ENCODE measurements at places on chromosomes 1 and 21.

DNA sequence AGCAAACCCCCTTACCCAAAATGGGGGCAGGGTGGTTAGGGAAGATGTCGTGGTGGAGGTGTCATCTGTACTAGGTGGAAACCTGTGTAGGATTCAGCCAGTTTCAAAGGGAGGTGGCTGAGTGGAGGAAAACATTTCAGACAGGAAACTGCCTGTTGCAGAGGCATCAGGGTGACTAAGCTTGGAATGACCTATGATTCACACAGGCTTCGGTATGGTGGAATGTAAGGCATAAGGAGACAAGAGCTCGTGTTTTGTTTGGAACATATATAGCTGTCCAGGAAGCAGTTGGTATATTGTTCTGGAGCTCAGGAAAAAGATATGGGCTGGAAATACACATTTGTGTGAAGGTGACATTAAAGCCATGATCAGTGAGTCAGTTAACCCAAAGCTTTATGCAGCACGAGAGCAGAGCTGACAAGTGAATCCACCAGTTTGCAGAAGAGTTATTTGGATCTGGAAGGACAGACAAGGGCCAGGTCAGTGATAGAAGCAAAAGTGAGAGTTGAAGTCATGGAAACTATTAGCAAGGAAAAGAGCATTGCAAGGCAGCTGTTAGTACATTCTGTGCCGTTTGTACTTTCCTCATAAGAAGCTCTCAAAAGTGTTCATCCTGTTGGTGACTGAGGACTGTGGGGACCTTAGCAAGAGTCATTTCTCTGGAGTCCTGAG, 12.2 kb downstream of the UTP25 start:
- no peak for DNase-seq

GRCh38 chr1:193234530-193234929, 48.1 kb upstream of the B3GALT2 start:
- no peak for DNase-seq

DNA sequence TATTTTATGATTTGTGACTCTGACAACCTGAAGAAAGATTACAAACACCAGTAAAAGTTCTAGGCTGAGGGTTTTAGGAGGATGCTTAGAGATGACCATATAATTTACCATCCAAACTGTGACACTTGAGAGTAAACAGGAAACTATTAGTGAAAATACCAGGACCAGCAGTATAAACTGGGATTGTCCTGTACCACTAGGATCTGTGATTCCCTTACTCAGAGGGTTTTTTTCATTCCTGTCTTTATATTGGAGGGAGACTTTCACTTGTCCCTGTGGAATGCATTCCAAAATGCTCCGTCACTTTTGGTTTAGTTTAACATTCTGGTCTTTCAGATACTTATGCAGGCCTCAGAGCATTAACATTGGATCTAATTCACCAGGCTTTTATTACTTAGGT, 482.9 kb downstream of the PTBP2 start:
- peak; percentile 48 for DNase-seq

DNA sequence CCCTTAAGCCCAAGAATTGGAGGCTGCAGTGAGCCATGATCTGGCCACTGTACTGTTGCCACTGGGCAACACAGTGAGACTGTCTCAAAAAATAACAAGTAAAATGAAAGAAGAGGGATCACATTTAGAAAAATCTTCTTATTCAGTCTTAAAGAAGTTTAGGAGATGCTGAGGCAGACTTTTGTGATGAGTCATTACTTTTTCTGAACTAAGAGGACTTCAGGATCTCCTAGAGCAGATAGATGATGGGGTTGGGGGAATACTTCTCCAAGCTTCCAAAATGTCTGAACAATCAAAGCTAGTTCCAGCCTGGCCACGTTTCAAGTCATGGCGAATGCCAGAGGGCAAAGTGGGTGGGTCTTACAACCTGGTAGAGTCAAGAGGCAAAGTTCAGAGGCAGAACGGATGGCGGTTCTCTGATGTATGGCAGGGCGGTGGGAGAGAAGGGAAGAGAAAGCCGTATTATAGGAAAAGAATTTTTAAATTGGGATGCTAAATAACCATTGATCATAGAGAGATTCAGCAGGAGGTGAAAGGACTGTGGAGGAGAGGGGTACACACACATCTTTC, 2.1 kb upstream of the CIART start:
- DNase-seq = no peak

DNA sequence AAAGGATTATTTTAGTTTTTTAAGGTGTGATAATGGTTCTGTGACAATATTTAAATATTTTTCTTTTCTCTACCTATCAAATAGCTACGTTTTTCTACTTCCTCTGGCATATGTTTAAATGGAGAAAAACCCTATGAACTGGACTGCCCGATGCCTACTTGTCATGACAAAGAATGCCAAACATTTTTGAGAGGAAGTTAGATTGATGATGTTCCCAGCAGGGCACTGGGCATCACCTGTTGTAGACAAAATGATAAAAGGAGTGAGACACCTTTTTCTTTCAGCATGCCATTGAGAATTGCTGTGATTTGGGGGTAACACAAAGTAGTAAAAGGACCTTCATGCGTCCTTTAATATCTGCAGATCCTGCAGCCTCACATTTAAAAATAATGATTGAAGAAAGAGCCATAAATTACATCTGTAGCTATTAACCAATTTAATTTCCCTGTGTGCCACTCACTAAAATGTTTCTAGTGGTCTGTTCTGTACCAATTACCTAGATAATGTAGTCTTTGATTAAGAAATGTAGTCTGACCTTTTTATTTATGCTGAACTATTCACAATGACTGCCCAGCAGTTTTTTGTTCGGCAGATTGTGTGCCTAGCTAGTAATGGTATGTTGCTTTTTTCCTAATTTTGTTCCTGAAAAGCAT, 47.6 kb downstream of the RPL5 start:
- DNase-seq = no peak

DNA sequence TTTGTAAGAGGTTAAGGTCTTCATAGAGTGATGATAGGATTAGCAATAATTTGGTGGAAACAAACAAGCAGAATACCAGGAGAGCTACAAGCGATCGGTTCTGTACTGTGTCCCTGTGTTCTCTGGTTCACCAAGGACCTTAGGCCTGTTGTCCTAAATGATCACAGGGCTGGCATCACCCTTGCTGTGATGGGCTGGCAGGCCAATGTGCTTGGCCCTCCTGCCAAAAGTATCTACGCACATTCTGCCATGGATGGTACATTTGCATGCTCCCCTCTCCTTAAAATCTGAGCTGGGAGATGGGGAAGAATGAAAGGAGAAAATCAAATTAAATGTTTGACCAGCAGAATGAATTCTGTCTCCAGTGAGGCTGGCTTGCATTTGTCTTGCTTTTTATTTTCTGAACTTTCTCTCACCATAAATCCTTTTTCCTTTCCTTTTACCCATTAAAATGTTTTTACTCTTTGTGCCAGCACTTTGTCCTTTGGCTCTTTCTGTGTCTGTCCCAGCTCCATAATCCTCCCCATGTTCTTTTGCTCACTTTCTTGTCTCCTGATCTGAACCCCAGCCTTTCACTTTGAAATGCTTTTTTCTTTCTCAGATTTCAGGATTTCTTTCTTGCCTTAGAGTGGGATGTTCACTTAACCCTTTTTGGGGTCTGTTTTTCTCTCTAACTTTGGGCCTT, 51.7 kb downstream of the PBX1 start:
- no peak for DNase-seq

GRCh38 chr21:25391777-25392176, 215.5 kb downstream of the MRPL39 start:
- DNase-seq = no peak

GRCh38 chr1:18489417-18490143, 8.8 kb downstream of the KLHDC7A start:
- DNase-seq = no peak

GRCh38 chr1:245148069-245148468, 6.7 kb upstream of the KIF26B start:
- no peak for DNase-seq

- DNase-seq = no peak
These were observed 16.5 kb upstream of the EDN2 start for GRCh38 chr1:41500781-41501518.

DNA sequence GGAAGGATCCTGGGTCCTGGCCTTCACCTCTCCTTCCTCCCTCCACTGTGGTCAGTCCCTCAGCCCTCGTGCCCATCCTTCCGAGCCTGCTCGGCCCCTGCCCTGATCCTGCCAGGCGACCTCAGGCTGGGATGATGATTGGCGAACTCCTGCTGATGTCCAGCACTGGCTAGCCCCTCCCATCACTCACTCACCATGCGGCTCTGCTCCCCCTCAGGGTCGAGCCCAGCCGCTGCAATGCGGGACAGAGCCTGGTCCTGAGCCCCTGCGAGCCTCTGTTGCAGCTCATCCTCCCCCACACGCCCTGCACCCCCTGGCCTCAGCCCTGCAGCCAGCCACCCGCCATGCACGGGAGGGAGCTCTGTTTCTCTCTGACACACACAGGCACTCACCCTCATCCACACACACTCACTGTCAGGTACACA, 100.2 kb downstream of the DMRTB1 start:
- no peak for DNase-seq

DNA sequence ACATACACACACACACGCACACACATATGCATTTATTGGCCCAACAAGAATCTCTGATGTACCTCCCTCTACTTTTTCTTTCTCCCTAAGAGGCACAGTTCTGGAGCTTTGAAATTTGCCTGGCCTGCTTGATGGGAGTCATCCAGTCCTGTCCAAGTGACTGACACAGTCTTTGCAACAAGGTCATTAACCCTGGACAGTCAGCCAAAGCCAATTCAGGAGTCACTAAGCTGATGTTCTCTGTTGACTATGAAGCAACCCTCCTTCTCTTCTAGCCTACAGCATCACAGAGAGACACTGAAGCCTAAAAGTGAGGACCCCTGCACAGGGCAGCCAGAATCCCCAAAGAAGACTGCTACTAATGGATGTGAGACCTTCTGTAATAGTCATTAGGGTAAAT, 123.1 kb downstream of the HHIPL2 start:
- DNase-seq = no peak

DNA sequence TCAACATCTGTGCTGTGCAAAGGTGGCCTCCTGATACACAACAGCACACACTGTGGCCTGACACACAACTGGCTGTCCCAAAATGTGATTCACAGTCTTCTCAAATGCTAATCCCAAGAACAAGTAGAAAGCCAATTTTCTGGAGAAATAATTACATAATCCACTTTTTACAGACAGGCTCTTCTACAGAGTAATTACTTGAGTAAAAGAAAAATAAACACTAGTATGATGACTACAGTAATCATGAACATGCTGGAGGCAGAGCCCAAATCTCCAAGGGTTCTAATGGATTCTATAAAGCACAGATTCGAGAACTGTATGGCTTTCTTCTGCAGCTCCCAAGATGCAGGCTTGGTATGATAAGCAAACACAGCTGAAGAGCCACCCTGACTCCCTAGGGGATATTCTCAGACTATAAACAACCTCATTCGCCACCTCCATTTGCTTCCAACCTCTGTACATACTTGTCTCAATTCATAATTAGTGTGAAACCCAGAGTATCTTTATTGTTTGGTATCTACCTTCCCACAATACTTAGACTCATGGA, 81.9 kb downstream of the SIPA1L2 start:
- DNase-seq = no peak

DNA sequence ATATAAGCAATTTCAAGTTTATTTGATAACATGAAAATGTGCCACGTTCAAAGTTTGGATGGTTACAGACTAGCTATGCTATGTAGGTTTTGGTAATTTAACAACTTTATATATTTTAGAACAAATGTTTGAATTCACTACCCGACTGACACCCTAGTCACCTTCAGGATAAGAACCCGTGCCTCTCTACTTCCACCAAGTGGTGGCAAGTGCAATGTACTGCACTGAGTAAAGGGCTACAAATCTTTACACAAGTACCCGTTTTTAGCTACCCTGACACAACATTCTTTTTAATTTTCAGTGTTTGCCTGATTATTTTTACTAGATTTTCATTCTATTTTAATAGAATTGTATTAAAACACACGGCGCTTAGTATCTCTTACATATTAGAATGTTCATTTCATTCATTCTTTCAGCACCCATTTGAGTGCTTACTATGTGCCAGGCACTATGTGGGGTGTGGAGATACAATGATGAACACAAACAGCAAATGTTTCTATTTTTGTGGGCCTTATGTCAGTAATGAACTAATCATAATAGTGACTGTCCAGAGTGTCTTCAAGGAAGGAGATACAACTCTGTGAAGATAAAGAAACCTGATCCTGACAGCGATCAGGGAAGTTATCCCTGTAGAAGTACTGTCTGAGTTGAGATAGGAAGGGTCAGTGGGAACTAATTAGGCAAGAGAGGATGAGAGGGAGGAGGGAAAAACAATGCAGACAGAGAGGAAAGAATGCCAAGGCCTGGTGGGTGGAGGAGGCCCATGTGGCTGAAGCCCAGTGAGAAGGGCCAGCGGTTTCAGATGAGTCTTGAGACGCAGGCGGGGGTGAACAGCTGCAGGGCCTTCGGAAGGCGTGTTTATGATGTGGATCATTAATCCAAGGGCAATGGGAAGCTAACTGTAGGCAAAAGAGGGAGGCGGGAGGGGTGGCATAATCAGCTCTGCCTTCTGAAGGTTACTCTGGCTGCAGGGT, 3.8 kb downstream of the LCA5L start:
- DNase-seq = no peak

GRCh38 chr1:9050803-9051202, 18.6 kb downstream of the SLC2A5 start:
- DNase-seq = no peak

GRCh38 chr21:42922918-42923317, 2.5 kb downstream of the ERVH48-1 start:
- DNase-seq = no peak

GRCh38 chr1:9181176-9181906, 52.4 kb upstream of the GPR157 start:
- peak; percentile 46 for DNase-seq

DNA sequence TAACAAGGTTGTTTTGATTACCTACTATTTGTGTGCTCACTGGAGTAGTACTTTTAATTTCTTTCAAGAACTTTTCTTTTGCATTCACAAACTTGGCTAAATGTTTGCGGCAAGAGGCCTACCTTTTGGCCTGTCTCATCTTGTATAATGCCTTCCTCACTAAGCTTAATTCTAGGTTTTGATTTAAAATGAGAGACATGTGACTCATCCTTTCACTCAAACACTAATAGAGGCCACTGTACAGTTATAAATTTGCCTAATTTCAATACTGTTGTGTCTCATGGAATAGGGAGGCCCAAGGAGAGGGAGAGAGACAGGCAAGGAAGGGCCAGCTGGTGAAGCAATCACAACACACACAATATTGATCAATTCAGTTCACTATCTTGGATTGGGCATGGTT, 66.1 kb downstream of the ZNF644 start:
- no peak for DNase-seq

- no peak for DNase-seq
These were observed 16.6 kb downstream of the HIVEP3 start for GRCh38 chr1:41902159-41902577.

Data from muscle of arm (tissue), 14 donors.